Stimulated activated CD8-positive, alpha-beta memory T cell treated with anti-CD3 and anti-CD28 coated beads, Interleukin-15, amount 100 ng/mL, for 24 hours (primary cell): ENCODE measurements at places on chromosomes 2 and 18.

DNA sequence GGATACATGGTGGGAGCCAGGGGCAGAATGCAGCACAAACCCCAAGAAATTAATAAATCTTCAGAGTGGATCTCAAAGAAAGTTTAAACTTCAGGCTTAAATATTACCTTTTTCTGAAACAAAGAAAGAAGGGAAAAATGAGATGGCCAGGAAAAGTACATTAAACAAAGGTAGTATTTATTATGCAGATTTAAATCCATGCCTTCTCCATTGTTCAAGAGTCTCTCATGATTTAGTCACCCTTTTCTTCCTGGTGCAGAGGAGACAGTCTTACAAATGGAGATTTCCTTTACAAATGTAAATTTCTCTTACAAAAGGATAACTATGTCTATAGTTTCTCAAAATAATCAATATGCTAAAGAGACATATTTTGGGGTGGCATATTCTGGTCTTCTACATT is 33.4 kb upstream of the PPM1B start:
- DNase-seq, result no peak

DNA sequence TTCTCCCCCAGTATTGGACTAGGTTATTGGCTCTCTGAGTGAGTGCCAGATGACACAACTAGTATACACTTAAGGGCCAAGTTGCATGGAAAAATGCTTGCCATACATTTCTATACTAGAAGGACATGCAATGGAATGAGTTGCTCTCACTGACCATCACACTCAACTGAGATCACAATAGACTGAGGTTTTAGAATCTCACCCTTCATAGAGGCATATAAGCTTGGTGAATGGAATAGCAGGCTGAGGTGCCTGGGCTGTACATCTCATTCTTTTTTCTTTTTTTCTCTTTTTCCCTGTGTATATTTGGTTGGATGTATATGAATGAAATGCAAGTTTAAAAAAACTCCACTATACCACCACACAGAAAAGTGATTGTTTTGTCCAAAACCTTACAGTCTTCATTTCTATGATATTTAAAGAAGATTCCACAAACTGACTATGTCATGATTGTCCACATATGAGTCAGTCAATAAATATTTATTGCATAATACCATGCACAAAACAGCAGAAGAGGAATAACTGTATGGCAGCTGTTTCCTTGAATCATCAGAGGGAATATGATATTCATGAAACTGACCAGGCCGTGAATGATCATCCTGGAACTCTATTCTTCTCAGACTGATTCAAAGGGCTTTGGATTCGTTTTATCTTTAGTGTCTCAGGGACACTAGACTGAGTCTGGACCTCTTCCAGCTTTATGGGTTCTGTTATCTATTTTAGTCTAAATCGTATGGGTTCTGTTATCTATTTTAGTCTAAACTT is 122.6 kb upstream of the STK17B start:
- no peak for DNase-seq

- no peak for DNase-seq
Observed at GRCh38 chr2:12441750-12442475, 274.8 kb upstream of the TRIB2 start.

GRCh38 chr2:134429886-134430285 is 176.0 kb downstream of the MGAT5 start:
- DNase-seq, result no peak

DNA sequence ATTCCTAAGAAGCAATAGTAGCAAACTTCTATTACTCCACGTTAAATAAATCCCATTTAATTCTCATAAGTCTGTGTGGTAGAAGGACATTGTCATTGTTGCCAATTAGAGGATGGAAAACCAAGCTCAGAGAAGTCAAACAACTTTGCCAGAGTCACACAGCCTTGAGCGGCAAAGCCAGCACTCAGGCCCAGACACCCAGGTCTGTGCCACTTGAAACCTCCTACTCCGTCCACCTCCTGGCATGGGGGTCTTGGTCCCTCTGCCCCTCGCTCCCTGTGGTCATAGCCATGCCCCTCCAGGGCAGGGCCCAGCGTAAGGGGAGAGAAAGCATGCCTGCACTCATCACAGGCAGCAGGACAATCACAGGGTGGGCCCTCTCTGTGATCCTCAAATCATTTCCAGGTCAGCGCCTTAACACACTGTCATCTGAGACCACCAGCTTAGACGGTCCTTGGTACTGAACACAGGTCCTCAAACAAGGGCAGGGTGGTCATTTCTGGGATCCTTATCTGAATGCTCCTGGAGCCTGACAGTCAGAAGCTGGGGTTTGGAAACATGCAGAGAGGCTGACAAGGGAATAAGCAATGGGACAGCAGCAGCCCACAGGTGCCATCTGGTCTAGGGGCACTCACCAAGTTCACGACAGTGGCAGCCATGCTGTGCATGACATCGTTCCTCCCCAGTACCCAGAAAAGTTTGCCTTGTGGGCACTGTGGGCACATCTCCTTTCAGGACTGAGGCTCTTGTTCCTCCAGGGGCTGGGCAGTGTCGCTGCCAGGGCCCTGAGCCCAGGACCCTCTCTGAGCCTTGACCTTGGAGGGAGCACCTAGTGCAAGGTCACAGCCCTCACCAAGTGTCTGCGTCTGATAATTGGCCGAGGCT is 38.2 kb downstream of the FAM178B start:
- DNase-seq, result no peak

DNA sequence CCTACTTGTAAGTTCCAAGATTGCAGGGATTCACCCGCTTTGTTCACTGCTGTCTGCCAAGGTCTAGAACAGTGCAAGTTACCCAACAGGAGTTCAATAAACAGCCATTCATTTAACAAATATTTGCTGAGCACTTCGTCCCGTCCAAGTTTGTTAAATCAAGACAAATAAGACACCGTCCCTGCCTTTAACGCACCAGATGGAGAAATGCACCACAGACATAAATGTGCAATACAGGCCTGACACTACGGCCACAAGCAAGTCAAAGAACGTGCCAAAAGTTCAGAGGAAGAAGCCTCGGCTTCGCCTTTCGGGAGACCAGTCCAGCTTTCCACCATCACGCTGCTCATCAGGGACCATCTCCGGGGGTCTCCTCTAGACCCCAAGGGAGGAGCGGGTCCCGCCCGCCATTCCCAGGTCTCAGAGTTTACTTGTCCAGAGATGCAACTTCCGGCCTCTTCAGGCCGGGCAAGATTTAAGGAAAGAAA is 429 bp downstream of the C2orf76 start:
- no peak for DNase-seq

DNA sequence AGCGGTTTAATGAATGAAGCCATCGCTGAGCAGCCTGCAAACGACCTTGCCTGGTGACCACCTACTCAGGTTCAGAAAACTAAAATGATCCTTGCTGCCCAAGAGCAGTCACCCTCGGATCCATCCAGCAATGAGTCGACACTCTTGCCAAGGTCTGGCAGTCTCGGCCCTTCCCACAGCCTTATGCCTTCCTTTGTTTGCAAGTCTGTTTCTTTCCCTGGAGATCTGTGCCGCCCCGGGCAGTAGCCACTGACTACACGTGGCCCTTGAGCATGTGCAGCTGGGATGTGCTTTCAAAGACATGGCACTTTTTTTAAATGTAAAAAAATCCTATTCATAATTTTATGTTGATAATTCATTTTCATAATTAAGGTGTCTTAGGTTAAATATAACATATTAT is 37.2 kb upstream of the SLC35G4 start:
- DNase-seq, result no peak

DNA sequence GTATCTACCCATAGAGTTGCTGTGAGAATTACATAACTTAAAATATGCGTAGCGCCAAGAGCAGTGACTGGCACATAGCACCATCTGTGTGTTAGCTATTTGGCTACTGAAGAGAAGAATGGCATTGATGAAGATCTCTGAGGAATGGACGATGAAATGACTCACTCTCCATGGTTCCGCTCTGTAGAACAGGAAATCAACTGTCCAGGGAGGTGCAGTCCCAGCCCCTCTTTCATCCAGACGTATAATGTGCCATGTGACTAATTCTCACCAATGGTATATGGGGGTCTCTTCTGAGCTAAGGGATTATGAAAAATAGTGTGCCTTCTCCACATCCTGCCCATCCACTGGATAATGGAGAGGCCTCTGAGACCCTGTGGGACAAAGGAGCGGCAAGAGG is 254.8 kb downstream of the CYP26B1 start:
- DNase-seq, result no peak

DNA sequence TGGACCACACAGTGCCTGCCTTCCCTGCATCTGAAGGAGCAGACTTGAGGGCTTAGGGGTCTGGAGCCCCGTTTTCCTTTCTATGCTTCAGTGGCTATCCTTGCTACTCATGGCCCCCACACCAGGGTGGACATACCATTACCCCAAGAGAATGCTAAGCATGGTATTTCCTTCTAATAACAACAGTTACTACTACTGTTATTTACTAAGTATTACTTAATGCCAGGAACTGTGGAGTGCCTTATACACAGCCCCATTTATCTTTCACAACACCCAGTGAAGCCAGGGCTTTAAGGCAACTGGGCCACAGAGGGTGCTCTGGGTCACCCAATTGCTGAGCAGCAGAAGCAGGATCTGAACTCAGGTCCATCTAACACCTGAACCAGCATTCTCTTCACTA is 5.8 kb upstream of the PAX8 start:
- no peak for DNase-seq

GRCh38 chr2:216031960-216032689 is 18.8 kb upstream of the MREG start:
- DNase-seq, result no peak

DNA sequence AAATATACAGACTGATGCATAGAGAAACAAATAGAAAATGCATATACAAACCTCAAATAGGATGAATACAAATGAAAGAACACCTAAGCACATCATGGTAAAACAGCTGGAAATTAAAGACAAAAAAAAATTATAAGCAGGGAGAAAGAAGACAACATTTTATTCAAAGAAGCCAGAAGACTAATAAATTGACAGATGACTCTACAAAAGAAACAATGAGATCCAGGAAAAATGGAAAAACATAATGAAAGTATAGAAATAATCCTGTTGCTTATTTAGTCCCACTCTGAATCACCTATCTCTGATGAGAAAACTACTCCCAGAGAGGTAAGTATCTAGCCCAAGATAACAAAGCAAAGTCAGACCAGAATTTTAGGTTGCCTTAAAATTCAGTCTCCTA is 143.4 kb downstream of the RBM43 start:
- no peak for DNase-seq

DNA sequence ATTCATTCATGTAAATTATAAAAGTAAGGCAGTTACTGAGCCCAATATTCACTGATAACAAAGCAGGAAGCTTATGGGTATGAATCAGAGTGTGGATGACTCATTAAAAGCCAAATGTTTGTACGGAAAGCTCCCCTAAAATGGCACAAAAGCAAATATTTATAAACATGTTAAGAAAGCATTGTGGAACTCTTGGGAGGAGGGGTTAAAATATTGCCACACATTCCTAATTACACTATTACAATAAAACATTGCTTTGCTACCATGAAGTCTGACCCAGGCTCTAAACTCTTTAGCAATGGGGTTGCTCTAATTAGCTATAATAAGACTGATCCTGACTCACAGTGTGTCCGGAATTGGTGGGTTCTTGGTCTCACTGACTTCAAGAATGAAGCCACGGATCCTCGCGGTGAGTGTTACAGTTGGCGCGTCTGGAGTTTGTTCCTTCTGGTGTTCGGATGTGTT is 110.9 kb downstream of the NAB1 start:
- DNase-seq, result no peak

GRCh38 chr2:139790807-139791752 is 1010.9 kb upstream of the NXPH2 start:
- DNase-seq, result no peak

DNA sequence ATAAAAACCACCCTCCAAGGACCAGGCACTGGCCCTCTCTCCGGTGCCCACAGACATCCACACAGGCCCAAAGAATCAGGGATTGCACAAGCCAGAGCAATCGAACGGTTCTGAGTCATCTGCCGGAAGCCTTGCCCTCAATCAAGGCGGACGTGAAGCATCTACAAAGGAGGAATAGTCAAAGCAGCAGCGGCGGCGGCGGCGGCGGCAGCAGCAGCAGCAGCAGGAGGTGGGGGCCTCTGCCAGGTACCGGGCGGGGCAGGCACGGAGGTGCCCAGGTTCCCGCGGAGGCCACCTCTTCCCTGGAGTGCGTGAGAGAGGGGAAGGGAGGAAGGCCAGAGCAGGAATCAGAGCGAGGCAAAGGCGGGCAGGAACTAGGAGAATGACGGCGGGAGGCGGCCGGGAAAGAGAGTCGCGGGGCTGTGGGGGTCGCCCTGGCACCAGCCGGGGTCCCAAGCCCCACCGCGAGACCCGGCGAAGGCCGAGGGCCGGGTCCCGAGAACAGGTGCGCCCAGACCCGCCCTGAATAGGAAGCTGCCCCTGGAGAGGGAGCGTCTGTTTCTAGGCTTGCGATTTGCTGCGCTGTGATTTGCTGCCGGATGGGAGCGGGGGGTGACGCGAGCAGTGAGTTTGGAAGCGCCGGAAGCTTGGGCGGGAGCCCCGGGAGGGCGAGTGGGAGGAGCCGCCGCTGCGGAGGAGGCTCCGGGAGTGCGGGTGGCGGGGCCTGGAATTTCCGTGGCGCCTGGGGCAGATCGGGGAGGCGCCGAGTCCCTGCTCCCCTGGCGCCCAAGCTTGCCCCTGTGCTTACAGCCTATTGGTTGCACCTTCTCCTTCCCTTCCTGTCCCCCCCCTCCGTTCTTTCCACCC is at the start of gene SERPINB8:
Gene SERPINB8, plus strand, starts transcription at position 140 of the 867 bp plus-strand sequence. CDS start 8,228 bp downstream, outside the sequence.
- peak; percentile 47 for DNase-seq

DNA sequence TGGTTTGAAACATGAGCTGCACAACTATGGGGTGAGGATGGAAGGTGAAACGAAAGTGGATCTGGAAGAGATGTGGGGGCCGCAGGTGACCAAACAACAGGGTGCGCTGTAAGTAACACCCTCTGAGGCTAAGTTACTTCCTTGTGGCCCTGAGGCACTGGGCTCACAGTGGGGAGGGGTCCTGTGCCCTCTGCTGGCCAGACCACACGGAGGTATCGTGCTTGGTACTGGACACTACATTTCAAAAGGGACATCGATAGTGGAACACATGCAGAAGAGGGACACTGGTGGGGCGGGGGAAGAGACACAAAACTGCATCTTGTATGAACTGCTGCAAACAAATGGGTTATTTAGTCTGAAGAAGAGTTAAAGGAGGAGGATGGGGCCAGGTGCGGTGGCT is 110.6 kb downstream of the CLIP4 start:
- no peak for DNase-seq

DNA sequence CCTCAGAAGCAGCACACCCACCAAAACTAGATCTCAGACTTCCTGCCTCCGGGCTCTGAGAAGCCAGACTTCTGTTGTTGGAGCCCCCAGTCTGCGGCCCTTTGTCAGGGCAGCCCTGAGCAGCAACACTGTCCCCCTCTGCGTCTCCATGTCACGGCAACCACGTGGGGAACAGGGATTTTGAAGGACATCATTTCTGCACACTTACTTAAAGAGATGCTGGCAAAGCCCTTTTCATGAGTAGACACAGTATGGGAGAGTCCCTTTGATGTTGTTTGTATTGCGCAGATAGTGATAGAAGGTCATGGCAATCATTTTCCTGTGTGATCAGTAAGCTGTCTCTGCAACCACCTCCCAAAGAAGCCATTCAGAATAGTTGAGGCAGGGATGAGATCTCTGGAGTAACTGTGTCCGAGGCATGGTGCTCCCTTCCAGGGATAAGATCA is 69.1 kb upstream of the ID2 start:
- no peak for DNase-seq

GRCh38 chr2:206260188-206261012 is 14.1 kb upstream of the ZDBF2 start:
- no peak for DNase-seq
